Muscle of arm (tissue), 14 donors: ENCODE measurements at places on chromosomes 13 and 19.

DNA sequence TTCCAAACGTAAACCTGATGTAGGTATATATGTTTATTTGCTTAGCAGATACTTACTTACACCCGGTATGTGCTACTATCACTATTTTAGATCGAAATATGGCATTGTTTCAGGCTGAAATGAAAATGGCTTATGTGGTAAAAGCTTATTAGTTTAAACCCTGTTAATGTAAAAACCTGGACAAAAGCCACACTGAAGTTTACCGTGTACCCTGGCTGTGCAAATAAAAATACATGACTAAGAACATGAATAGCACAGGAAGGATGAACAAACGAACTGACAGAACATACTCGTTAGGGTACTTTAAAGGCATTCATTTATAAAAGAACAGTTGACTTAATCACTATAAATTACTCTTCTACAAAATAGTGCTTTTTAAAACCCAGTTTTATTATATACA lies 6.6 kb downstream of the CLDN10 start:
- DNase-seq = no peak

DNA sequence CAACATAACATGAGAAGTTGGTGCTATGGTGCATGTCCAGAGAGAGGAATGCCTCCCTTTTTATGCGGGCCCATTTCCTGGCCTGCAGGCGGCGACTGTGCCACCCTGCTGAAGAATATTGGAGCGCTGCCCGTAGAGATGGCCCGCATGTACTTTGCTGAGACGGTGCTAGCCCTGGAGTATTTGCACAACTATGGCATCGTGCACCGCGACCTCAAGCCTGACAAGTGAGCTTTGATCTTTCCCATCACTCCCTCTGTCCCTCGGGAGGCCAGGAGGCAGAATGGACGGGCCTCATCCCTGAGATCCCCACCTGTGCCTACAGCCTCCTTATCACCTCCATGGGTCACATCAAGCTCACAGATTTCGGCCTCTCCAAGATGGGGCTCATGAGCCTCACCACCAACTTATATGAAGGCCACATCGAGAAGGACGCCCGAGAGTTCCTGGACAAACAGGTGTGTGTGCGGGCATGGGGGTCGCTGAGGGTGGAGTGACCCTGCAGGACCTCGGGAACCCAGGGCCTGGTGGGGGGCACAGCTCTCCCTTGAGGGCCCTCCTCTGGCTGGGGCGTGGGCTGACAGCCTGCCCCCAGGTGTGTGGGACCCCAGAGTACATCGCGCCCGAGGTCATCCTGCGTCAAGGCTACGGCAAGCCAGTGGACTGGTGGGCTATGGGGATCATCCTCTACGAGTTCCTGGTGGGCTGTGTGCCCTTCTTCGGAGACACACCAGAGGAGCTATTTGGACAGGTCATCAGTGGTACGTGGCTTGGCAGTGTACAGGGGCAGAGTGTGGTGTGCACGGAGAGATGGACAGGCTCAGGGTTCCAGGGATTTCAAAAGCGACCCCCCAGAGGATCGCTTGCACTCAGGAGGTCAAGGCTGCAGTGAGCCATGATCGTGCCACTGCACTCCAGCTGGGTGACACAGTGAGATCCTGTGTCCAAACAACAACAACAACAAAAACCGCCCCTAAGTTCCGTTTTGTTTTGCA lies 16.2 kb downstream of the DNASE2 start:
- no peak for DNase-seq

DNA sequence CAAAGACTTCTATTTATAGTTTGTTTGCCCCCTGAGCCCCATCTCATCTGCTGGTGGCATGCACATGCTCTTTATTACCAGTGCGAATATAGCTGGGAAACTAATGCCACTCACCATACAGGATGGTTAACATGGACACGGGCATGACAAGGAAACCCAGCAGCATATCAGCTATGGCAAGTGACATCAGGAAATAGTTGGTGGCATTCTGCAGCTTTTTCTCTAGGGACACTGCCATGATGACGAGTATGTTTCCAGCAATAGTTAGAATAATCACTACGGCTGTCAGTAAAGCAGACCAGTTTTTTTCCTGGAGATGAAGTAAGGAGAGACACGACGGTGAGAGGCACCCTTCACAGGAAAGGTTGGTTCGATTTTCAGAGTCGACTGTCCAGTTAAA lies 1.5 kb downstream of the HTR2A start:
- no peak for DNase-seq

DNA sequence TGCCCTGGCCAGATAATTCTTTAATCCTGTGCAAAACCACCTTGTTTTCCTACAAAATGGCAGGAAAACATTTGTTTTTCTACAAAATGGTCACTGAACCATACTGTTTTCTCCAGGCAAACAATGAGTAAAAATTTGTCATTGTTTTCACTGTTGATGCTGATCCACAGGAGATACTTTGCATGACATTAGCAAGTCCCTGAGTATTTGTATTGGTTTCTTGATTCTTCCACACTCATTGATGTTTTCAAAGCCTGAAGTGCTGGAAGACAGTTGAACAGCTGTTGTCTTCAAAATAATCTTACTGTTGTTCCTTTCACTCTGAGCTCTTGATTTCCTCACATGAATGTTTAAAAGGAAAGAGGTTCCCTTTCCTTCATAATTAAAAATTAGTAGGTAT lies 123.1 kb upstream of the HTR2A start:
- DNase-seq = no peak

- DNase-seq = no peak
Measured at GRCh38 chr13:25352230-25352629, 19.5 kb upstream of the ATP8A2 start.

DNA sequence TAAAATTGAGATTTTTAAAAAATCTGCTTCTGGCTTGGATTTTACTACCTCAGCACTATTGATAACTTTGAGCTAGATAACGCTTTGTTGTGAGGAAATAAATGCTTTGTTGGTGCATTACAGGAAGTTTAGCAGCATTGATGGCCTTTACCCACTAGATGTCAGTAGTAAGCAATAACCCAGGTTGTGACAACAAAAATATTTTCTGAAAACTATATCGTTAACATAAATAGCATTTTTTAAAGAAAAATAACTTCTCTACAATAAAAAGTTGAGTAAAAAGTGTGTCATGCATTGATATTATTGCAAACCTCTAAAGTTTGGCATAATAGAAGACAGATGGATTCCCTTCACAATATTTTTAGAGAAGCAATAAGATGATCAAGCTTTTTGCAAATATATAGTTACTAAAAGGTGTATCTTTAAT lies 1246.5 kb downstream of the UQCRFS1 start:
- DNase-seq = peak; percentile 7

DNA sequence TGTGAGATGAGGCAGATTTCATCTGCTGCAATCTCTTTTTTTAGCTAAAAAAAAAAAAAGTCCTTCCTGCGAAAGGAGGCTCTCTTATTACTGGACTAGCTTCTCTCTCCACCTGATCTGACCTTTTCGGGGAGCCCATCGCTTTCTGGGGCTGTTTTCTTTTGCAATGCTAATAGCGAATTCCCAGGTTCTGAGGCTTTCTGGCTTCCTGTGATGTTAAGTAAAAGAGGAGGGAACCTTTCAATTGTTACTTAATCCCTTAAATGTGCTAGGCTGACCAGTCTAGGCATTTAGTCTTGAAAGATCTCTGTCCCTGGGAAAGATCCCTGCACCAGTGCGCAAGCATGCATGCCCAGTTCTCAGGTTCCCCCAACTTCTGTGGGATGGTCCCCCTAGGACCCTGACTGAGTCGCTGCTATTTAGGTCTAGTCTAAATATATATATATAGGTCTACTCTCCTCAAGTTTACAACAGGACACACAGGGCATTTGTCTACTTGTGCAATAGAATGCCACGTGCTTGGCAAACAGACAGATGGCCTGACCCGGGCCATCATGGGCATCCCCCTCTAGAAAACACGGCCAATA lies 224.7 kb downstream of the ZNF536 start:
- no peak for DNase-seq

- no peak for DNase-seq
Measured at GRCh38 chr19:3950871-3951861, 18.3 kb downstream of the NMRK2 start.
